ENCODE measurements at places on chromosomes 7 and 10.

DNA sequence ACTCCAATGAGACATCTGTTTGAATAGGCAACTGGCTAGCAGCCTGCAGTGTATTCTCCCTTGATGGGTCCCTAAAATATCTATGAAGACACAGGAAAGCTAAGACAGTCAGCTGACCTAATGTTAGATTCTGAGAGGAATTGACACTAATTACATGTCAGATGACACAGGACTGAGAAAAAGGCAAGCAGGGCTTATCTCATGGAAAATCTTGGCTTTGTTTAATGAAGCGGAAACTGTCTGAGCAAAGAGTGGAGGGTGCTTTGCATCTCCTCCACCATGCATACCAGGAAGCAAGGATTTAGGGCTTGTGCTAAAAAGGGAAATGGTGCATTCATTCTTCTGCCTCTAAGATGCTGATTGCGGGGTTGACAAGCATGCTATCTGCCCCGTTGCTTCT, 135.5 kb upstream of the GLI3 start:
- no peak for DNase-seq

DNA sequence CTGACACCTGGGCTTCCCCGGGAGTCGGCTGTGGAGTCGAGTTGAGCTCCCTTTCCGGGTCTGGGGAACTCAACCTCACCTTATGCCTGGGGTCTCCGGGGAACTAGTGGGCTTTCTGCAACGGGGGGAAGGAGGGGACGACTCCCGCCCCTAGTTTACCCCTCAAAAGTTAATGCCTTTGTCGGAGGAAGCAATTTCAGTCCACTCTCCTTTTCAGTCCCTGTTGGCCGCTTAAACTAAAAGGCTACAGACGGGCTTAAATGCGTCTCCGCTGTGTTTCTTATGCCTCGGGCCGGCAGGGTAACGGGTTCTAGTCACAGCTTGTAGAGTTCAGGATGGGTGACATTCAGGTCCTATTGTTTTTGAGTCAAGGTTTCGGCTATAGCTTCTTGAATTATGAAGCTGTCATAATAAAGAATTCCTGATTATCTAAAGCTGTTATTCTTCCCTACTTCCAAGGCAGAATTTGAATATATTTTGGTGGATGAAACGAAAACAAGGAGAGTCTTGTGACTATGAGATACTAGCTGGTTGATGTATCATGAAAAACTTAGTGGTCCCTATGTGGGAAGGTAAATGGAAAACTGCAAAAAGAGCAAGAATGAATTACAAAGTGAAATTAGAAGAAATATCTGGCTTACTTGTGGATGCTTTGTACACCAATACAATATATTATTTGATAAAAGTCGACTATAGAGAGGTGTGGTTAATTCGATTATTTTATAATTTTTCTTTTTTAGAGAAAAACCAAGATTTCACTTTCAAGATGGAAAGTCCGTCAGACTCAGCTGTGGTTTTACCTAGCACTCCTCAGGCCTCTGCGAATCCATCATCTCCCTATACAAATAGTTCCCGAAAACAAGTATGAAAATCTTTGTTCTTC, 495 bp downstream of the SFR1 start:
- no peak for DNase-seq

DNA sequence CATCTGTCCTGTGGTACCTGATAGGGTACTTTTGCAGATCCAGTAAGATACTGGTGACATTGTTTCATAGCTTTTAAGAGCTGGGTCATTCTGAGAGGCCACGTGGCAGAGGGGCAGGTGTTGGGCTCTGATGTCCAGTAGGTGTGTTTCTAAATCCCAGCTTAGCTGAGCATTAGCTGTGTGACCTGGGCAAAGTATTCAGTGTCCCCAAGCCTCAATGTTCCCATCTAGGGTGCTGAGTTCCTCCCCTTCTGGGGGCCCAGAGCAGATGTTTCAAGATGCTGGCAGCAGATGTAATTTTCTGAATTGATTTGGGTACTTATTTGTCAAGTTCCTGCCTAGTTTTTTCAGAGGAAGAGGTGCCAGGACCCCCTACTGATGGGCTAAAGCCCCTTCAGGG, 52.9 kb downstream of the NEURL1 start:
- no peak for DNase-seq

DNA sequence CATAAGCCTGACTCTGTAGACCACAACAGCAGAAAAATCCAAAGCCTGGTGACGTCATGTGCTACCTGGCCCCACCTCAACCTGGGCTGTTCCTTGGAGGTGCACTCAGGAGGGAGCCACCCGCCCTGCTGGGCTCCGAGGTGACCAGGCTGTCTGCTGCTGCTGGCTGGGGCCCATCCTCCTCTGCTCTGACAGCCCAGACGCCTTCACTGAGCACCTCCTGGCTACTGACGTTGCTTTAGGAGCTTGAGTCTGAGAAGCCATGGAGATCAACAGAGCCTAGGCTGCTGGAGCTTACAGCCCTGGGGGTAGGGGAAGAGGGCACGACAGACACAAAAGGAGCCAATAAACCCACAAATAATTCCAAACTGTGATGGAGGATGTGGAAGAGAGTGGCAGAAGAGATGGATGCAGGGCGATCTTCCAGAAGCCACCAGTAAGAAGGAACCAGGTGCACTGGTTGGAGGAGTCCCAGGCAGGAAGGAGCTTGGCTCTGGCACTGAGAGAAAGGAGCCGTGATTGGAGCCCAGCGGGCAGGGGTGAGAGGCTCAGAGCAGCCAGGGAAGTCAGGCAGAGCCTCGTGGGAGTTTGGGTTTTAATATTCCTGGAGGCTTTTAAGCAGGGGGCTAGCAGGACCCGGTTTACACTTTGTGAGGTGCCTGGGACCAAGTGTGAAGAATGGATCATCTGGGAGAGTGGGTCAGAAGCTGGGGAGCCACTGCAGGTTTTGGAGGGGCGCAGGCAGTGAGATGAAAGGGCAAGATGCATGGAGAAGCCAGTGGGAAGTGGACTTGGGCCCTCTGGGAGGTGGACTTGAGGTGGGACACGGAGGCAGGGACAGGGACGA, 1.7 kb upstream of the PTPRE start:
- no peak for DNase-seq

DNA sequence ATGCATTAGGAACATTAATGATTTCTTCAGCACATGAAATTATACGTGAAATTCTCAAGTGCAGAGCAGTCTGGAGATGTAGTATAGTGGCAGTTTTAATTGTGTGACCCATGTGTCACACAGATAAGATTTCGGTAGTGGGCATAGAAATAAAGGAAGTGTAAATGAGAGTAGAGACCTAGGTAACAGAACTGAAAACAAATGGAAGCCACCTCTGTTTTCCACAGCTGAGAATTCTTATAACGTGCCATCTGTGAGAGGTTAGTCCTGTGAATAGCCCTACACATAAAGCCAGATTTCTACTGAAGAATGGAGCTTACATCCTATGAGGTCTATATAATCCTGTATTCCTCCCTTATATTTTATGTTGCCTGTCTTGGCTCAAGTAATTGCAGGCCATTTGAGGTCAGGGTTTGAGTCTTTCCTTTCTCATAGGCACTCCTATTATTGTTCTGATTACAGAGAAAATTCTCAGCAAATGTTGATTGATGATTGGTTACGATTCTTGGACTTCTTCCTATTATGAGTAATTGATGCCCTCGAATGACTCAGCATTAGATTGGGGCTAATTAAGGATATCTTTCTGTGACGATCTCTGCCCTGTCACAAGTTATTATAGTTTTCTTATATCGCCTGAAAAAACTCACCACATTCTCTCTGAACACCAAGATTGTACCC, 258.2 kb downstream of the KIF20B start:
- DNase-seq = no peak

DNA sequence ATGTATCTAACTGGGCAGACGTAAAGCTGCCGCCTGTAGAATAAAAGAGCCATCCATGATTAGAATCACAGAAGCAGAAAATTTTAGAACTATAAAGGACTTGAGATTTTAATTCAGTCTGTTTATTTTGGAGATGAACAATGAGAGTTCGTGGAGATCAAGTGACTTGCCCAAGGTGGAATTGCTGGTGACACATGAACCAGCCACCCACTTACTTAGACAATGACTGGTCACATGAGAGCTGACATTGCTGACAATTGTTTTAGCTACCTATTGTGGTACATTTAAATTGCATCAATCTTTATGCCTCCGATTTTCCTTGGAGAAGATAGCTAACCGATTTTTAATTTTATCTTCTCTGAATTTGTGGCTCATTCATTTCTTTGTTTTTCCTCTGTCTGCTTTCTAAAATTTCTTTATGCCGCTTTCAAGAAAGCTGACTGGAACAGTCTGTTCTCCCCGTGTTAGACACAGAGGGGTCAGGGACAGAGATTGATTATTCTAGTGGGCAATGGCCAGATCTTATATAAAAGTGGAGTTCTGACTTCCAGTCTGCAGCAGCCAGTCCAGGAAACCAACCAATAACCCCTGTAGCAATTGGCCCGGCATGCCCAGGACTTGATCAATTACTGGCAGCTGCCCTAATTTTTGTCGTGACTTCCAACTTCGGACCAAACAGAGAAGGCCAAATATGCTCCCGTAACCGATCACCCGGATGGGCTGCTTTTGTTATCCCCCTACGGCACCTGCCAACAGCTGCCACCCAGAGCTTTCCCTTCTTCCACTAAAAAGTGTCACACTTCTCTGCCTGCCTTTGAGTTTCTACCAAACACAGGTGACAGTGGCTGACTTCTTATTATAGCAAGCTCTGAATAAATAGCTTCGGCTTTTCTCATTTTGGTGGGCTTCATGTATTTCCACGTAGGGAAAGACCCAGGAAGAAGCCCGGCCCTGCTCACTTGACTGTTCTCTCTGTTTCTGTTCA, 241.6 kb downstream of the CAMK1D start:
- DNase-seq = no peak

DNA sequence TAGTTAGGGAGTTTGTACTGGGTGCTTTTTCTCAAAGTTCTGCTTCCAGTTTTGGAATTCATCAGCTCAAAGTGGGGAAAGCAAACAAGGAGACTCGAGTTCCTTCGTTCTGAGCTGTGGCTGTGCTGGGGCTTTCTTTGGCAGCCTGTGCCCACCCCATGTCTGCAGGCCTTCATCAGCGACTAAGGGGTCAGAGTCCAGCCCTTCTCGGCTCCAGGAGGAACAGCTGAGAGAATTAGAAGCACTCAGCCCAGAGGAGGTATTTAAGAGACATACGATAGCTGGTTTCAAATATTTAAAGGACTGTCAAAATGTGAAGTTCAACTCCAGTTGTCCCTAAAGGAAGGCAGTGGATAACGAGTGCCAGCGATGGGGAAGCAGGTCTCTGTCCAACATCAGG, 41.3 kb downstream of the SH3PXD2A start:
- DNase-seq = no peak

DNA sequence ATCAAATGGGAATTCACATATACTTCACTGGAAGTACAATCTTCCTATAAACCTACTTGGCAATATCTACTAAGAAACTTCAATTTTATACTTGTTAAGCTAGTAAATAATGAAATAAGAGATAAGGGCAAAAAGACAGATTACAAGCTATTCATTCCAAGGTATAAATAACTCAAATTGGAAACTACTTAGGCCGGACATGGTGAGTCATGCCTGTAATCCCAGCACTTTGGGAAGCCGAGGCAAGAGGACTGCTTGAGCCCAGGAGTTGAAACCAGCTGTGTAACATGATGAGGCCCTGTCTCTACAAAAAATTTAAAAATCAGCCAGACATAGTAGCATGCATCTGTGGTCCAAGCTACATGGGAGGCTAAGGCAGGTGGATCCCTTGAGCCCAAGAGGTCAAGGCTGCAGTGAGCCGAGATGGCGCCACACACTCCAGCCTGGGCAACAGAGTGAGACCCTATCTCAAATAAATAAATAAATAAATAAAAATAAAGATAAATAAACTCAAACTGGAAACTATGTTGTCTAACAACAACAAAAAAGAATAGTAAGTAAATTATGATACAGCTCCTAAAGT, 37.6 kb downstream of the ARHGAP21 start:
- DNase-seq = no peak

DNA sequence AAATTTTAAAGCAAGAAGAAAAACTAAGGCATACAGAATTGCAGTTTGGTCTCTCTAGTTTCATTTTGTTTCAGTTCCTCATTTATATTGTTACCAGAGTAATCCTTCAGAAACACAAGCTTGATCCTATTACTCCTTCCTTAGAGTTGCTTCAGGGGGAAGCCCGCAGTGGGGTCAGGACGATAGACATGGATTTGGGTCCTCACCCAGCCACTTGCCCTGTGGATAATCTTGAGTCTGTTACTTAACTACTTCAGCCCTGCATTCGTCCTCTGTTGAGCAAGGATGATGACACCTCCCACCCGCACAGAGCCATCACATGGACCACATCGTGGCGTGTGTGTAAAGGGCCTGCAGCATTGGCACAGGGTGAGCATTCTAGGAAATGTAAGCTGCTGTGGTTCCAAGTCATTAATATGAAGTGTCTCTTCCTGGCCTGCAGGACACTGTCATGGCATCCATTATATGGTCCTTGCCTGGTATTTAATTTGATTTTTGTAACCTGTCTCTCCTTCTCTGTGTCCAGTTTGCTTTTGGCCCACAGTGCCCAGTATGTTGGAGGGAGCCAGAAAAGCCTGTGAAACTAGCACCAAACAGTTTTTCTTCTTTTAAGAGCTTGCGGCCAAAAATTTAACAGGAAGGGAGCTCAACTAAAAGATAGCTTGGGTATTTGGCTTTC, 111.2 kb downstream of the EEPD1 start:
- no peak for DNase-seq

DNA sequence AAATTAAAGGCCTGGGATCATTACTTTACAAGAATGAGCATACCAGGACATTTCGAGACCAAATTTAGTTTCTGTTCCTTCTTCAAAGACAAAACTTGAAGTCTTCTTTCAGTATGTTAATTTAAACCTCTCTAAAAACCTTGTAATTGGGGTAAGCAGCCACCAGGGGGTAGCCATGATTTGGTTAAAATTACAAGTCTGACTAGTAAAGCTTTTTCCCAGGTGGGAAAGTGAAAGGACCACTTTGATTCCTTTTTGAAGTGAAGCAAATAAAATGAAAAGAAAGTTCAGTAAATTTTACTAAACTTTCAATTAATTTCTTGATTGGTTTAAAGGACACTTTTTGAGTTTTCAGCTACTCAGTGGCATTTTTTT, 294.3 kb downstream of the BBS9 start:
- no peak for DNase-seq

GRCh38 chr10:52313256-52313932, 687 bp upstream of the DKK1 start:
- no peak for DNase-seq

GRCh38 chr10:114118514-114118913, 55.5 kb downstream of the CCDC186 start:
- DNase-seq = no peak

DNA sequence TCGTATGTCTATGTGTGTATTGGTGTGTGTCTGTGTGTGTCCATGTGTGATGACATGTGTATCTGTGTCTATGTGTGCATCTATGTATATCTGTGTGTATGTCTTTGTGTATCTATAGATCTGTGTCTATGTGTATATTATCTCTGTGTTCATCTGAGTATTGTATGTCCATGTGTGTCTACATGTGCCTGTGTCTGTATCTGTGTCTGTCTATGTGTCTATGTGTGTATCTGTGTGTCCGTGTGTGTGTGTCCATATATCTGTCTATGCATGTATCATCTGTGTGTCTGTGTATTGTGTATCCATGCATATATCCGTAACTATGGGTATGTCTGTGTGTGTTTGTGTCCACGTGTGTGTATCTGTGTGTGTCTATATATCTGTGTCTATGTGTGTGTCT, 2.7 kb upstream of the FAM20C start:
- DNase-seq = no peak

- no peak for DNase-seq
These were observed 31.2 kb upstream of the MSRB2 start for GRCh38 chr10:23063973-23064812.

- no peak for DNase-seq
These were observed 103.9 kb downstream of the ZMYND11 start for GRCh38 chr10:239109-239508.

Measured in CD8-positive, alpha-beta memory T cell (primary cell).